ENCODE measurements at places on chromosomes 7 and 10.

GRCh38 chr10:45422866-45423659, 49.0 kb downstream of the ALOX5 start:
- DNase-seq, result no peak

- no peak for DNase-seq
Measured at GRCh38 chr7:98330926-98331529, 49.5 kb downstream of the BRI3 start.

GRCh38 chr7:32264702-32265284, 194.6 kb upstream of the PDE1C start:
- DNase-seq, result no peak

DNA sequence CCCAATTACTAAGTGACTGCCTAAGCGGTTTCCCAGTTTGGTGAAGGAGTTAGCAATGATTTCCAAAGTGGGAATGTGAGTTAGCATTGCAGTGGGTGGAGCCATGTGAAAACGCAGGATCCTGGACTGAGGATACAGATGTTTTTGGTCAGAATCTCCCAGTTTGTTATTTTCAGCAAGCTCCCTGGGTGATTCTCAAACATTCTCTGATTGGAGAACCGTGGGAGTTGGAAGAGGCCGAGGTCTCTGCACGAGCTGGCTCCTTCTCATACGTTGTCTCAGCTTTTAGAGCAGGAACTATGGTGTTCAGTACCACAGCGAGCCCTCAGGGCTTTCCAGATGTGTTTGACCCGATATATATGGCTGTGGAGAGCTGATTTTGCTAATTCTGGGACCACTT, 396.5 kb upstream of the NPVF start:
- no peak for DNase-seq

DNA sequence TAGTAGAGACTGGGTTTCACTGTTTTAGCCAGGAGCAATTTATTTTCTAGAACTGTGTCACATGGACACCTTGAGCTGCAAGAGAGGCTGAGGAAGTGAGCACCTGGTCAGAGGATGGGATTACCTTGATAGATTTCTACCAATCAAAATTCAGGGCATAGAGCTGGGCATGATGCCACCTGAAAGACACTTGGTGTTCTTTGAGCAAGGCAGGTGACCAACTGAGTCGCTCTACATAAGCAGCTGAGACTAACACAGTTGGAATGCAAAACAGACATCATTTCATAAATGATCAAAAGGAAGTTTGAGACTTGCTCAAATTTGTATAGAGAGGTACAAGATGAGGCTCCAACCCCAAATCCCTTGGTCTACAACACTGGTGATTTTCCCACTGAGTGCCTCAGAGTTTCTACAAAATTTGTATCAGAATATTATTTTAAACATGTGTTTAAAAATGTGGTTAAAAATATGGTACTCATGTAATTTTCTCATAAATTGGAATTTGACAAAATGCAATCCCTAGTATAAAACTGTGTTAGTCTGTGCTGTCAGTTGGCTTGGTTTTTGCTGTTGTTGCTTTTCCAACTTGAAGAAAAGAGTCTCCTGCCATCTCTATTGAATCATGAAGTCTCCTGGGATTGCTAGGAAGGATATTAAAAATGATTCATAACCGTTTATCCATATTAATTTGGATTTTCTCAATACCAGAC, 156.4 kb upstream of the MDFIC start:
- DNase-seq, result no peak

GRCh38 chr7:16999541-17000267, 117.9 kb upstream of the AGR3 start:
- DNase-seq, result no peak

DNA sequence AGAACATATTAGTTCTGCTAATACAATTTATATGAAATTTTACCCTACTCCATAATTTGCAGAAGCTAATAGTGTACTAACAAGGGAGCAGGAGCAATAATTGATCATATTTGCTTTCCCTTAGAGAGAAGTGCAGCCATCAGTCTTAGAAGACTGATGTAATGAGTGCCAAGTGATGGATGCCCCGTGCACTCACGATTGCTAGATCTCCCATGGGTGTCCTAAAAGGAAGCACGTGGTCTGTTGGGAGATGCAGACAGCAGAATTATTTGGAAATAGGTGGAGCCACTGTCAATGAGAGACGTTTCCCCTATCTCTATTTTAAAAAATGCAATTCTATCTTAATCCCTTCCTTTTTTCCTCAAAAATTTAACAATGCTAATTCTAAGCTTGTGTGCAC, 772.2 kb upstream of the C7orf33 start:
- no peak for DNase-seq

GRCh38 chr7:147465223-147465622, 1125.3 kb upstream of the C7orf33 start:
- no peak for DNase-seq

GRCh38 chr10:94890264-94891022, 48.0 kb upstream of the CYP2C9 start:
- no peak for DNase-seq

- DNase-seq, result no peak
Measured at GRCh38 chr10:34985823-34986222, 104.3 kb downstream of the CUL2 start.

GRCh38 chr7:66933469-66933868, 12.4 kb downstream of the TMEM248 start:
- no peak for DNase-seq

DNA sequence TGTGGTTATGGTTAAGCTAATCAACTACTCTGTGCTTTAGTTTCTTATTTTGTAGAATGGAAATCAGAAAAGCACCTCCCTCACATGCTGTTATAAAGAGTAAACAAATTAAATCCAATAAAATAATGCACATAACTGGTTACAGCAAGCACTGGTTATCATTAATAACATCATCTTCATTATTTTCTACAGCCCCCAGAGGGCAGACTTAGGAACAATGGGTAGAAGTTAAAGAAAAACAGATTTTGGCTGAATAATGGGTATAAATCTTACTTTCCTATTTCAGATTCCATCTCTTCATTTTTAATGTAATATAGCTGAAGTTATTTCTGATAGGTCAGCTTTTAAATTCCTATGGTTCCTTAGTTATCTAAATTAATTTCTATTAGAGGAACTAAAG, 126.5 kb downstream of the DOCK4 start:
- DNase-seq, result peak; percentile 3

DNA sequence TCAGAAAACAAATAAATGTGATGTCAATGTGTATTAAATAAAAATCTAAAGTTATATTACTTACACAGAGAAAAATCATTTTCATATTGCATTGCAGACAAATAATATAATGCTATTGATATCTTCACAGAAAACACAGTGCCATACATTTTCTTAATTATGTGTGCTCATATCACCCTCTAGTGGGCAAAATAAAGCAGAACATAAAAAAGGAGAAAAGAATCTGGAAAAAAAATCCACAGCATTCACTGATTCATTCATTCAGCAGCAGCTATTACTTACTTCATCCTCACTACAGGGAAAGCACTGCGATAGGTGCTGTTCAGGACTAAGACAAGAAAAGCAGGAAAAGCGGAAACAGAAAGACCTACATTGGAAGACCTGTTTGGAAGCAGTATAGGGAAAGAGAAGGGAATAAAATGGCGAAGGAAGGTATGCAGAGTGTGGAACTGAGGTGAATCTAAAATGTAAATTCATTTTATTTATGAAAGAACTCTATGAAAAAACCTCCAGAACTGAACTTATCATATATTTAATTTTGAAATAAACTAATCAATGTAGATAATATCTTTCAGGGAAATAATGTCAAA, 73.2 kb downstream of the POT1 start:
- DNase-seq, result peak; percentile 9

DNA sequence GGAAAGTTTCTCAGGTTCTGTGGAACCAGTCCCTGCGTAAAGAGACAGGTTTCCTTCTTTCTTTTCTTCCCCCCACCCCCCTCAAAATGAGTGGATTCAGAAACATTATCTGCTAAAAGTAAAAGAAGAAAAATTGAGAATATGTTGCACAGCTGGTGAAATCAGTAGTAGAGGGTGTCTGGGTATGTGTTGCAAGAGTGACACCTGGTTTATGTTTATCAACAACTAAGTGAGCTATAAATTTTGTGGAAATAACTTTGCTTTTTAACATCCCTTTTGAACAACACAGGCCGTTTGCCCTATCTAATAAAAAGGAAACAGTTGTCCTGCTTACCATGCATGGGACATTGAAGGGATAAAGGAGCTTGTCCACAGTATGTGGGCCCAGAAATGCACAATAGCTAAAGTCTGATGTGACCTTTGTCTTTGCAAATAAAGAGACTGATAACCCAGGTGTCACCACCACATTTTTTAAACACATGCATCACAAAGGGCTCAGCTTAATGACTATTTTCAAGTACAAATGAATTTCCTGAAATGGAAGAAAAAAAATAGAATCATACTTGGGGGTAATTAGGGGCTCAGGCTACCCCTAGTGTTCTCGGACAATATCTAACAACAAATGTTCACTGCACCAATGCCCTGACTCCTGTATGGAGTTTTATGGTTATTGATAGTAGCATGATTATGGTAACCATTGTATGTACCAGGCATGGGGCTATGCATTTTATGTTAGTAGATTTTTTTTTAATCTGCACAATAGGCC, 221.7 kb upstream of the TCF7L2 start:
- DNase-seq, result no peak

Data from germinal center (tissue), 1 donor.